ENCODE measurements at places on chromosomes 2 and 18.

DNA sequence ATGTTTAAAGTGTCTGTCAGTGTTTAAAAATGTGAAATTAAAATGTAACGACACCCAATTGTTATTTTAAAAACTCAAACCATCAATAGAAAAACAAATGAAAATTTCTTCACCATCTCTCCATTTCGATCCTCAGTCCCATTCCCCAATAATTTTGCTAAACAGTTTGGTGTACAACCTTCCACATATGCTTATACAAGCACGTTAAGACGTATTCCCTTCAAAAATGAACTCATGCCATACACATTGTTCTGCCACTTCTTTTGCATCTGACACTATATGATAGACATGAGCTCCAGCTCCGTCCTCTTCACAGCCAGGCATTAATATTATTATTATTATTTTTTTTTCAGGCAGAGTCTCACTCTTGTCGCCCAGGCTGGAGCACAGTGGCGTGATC lies 14.1 kb upstream of the MYCN start:
- no peak for DNase-seq

DNA sequence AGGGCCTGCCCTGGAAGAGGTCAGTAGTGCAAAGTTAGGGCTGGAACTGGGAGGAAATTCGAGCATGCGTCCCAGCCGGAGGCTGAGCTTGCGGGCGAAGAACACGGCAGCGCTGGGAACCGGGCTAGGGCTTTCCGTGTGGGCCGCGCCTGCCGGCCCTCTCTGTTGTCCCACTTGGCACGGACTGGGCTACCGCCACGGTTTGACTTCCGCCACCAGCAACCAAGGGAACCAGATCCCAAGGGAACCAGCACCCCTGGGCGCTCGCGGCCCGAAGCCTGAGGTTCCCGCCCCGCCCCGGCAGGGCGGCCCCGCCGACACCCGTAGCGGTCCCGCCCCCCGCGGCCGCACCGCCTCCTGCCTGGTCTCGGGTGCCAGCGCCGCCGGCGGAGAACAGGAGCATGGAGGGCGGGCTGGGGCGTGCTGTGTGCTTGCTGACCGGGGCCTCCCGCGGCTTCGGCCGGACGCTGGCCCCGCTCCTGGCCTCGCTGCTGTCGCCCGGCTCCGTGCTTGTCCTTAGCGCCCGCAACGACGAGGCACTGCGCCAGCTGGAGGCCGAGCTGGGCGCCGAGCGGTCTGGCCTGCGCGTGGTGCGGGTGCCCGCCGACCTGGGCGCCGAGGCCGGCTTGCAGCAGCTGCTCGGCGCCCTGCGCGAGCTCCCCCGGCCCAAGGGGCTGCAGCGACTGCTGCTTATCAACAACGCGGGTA lies at the start of gene SPR:
TSS of gene SPR (plus strand) at position 377 of the 708 bp plus-strand sequence. CDS start at position 402, 25 bp downstream.
- DNase-seq = peak; percentile 68

DNA sequence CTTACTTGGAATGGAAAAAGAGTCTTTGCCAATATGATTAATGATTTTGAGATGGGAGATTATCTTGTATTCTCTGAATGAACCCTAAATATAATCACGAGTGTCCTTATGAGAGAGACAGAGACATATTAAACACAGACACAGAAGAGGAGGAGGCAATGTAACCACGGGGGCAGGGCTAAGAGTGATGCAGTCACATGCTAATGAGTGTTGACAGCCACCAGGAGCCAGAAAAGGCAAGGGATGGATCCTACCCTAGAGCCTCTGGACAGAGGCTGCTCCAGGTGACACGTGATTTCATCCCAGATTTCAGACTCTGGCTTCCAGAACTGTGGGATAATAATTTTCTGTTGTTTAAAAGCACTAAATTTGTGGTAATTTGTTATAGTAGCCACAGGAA lies 679.6 kb downstream of the MBD2 start:
- no peak for DNase-seq

DNA sequence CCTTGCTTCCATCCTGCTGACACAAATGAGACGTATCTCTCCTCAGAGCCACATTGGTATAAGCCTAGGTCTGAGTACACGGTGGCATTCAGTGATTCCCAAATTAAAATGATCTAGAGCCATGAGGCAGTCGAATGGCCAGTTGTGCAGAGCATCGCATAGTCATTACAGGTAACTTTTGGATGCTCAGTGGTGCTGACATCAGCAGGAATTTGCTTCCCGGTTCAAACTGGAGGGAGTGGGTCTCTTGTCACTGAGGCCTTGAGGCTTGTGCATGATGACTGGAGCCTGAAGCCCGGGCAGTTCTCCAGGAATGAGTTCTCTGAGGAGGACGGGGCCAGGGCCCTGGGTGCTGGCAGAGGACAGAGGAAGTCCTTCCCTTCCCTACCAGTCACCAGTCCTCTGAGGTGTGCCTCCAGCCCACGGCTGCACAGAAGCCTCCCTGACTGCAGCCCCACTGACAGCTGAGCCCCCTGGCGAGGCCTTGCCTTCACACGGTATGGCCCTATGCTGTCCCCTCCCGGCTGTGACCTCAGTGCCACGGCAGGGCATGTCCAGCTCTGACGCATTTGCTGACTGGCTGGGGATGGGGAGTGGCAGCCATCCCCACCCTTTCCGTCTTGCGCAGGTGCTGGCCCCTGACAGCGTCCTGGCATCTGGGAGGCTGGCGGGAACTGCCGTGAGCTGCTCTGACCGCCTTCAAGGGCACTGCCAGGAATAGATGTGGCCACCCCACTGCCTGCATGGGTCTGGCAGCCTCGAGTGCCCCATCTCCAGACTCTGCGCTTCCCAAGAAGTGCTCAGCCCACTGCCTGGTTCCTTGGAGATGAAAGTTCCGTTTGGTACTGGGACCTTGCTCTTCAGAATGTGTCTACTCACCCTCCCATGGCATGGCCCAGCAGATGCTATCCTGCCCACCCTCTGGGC lies 117.4 kb downstream of the CELF4 start:
- DNase-seq = no peak

GRCh38 chr2:11833601-11834000 lies 87.2 kb downstream of the LPIN1 start:
- no peak for DNase-seq

GRCh38 chr18:48859311-48860268 lies 91.2 kb downstream of the SMAD7 start:
- no peak for DNase-seq

DNA sequence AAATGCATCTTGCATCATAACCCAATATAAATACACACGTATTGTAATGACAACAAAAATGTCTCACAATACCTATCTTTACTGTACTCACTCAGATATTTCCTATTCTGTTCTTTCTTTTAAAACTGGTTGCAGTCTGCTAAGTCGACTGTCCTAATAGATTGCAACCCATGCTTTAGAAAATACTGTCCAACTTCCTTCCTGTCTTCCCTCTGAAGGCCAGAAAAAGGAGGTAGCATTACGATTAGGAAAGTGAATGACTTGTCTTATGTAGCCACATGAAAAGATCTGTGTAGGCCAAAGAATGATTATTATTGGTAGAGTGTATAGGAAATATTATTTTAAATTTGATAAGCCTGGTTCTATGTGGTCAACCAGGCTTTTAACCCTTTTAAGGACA lies 134.1 kb downstream of the FAM210A start:
- DNase-seq = no peak

DNA sequence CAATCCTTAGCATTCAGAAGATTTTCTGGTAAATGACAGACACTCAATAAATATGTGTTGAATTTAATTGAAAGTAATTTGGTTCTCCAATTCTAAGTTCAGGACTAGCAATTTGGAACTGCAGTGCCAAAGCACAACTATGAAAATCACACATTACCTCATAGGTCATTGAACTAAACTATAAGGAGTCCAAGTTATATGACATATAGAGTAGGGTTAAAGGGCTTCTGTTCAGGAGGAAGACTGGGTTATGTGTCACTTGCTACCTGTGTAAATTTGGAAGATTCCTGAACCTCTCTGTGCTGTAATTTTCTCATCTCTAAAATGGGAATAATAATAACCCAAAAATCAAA lies 27.8 kb upstream of the COBLL1 start:
- DNase-seq = no peak

DNA sequence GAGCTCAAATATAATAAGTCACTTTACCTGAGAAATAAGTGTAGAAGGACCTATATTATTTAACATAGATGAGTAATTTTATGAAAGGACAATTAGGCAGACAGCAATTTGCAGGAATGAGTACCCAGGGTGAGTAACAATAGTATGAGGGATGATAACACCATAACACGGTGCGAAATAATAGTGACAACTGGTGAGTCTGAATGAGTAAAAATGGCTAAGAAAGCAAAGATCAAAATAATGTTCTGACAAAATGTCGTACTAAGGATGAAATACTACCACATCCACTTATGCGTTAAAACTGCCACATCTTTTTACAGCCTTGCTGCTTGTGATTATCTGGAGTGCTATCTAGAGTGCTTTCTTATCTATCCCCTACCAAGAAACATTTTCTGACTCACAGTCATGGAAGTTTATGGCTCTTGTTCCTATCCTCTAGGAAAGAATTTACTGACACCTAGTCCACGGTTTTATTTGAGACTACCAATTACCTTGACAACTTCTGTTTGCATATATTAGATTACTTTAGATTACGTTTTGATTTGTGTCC lies 929.7 kb downstream of the LRP1B start:
- no peak for DNase-seq

GRCh38 chr2:31246184-31246852 lies 12.4 kb downstream of the EHD3 start:
- no peak for DNase-seq

DNA sequence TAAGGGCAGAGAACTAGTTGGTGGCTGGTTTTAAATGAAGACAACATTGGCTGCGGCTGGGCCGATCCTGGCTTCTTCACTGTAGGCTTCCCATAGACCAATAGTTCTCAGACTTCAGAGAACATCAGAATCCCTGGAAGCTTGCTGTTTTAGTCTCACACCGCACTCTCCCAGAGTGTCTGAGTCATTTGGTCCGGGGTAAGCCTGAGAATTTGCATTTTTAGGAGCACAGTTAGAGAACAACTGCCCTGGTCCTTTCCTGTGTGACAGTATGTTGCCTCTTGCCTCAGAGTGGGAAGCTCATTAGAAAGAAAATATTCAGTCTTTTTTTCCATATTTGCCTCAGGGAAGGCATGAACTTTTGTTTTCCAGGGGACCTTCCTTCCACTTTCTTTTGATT lies 137.1 kb upstream of the GAREM1 start:
- no peak for DNase-seq

GRCh38 chr18:48197819-48198218 lies 211.4 kb downstream of the ZBTB7C start:
- no peak for DNase-seq

- no peak for DNase-seq
Measured at GRCh38 chr2:65349863-65350262, 82.5 kb downstream of the SPRED2 start.

GRCh38 chr18:3440341-3440740 lies 9.6 kb upstream of the TGIF1 start:
- no peak for DNase-seq

GRCh38 chr2:164737612-164738081 lies 104.0 kb downstream of the COBLL1 start:
- peak; percentile 6 for DNase-seq

DNA sequence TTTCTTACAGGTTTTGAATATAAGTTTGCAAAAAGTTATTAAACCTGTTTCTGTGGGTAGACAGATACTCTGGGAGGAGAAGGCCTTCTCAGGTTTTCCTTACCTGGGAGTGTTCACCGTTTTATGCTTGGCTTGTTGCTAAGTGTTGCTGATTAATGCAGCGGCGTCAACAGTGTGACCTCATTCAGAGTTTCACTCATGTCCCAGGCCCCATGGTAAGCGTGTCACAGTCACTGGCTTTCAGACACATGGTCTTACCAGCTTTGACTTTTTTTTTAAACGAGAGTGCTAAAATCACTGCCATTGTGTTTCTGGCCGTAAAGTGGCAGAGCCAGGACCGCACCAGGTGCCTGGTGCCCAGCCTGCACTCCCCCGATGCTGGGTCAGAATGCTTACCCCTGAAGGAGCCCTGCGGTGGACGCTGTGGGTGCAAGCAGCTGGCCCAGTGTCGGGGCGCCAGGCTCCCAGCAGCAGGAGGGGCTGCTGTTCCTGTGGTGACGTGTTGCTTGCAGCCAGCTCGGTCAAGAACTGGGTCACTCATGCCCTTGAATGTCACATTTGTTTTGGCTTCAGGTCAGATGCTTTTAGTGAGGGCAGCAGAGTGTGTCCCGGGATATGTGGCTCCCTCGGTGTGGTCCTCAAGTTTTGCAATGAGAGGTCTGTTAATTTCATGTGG lies 3.5 kb downstream of the CAPN10 start:
- DNase-seq = no peak

DNA sequence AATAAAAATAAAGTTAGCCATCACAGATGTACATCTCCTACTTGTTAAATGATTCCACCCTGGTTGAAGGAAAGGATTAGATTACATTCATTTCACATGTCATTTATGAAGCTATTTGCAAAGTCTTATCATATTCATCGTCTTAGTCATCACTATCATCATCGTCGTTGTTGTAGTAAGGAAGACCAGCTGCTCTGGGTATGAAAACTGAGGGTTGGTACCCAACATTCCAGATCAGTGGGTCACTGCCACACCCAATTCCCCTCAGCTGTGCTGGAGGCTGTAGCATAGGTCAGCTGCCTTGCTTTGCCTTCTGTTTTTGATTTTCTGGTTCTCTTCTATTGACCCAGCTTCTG lies 20.9 kb upstream of the CCBE1 start:
- DNase-seq = no peak
